Esophagus squamous epithelium (tissue), 5 donors: ENCODE measurements at places on chromosomes 7 and 10.

DNA sequence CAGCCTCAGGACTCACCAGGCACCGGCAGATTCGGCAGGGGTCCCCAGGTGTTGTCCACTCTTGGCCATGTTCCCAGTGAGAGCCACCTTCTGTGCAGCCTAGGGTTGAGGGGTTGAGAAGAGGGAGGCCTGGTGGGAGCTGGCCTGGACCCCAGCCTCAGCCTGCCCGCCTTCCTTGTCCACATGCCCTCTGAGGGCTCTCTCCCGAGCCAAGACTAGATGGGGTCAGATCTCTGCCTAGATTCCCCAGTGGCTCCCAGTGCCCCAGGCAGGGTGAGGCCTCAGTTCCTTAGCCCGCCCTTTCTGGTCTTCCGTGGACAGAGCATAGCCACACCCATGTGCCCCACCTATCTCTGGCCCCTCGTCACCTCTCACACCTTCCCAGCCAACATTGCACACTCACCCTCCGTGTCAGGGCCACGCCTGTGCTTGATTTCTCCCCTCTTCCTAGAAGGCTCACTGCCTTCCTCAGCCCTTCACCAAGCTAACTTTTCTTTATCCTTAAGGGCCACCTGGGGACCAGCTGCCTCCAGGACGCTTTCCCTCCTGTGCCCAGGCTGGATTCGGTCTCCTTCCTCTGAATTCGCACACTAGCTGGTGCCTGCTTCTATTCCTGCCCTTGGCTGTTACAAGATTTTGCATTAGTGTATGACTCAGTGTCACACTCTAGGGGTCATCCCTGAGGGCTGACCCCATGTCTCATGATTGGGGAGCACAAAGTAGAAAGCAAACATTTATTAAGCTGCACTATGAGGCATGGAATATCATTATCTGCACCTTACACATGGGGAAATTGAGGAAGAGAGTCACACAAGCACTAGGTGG lies 7.5 kb downstream of the KCP start:
- DNase-seq: no peak

- no peak for DNase-seq
These were observed 2.9 kb downstream of the CAV2 start for GRCh38 chr7:116502201-116503096.

GRCh38 chr7:2163600-2164555 lies 68.9 kb downstream of the MAD1L1 start:
- no peak for DNase-seq

DNA sequence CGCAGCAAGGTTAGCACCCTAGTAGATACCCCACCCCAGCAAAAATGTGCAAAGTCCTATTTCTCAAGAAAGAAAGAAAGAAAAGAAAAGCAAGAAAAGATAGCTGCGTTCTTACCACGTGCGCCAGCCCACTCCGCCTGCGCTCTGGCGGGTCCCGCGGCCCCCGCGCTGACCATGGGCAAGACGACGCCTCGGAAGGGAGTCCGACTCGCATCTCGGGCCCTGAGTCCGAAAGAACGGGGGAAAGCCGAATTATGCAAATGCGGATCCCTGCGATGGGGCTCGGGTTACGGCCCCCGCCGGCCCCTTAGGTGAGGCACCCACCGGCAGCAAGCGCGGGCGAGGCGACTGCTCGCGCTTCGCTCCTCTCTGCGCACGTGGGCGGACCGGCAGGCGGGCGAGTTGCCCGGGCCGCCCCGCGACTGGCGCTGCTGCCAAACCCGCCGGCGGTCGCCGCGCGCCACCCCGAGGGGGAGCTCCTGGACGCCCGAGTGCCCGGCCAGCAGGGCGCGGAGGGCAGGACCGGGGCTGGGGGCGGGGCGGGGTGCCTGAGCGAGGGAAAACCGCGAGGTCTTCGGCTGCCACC lies 2.4 kb upstream of the EGR2 start:
- no peak for DNase-seq

GRCh38 chr7:98178321-98178720 lies 32.9 kb upstream of the BHLHA15 start:
- no peak for DNase-seq

GRCh38 chr10:78781251-78781913 lies 287.4 kb upstream of the ZMIZ1 start:
- no peak for DNase-seq

DNA sequence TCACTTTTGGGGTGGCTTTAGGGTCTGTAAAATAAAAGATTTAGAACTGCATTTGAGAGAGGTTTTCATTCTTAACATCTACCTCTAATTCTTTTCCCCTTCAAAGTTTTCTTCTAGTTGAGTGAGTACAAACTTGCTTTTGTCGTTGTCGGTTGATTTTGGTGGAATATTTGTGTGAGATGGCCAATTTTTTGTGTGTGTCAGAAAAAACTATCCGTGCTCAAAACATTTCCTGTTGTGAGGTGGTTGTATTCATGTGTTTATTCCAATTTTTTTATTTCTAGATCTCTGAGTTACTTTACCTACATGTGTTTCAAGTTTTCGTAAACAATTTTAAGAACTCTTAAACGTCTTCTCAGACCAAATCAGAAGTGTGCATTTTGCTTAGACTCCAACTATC lies 1.6 kb downstream of the AHR start:
- DNase-seq: no peak

- no peak for DNase-seq
These were observed 108.1 kb downstream of the ADAM22 start for GRCh38 chr7:88042157-88042556.
